Activated gamma-delta T cell (primary cell): ENCODE measurements at places on chromosomes 4 and X.

GRCh38 chr4:152138451-152138850 is 377.6 kb upstream of the GATB start:
- no peak for DNase-seq

DNA sequence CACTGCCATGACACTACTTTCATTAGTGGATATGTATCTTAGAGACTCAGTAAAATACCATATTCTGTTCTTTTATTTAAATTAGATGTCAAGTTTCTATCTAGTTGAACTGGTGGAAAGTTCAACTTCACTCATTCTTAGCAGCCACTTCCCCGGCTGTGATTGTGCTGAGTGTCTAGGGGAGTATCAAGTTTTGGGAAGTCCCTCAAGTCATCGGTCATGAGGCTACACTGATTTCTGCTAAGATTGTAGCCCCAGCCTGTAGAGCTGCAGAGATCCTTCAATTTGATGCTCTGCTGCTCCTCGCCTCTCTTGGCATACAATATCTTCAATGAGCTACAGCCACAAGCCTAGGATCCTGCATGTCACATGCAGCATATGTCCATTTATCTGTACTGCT is 53.9 kb downstream of the DMP1 start:
- DNase-seq: no peak

- DNase-seq: no peak
Measured at GRCh38 chr4:88489100-88489761, 32.3 kb downstream of the HERC5 start.

DNA sequence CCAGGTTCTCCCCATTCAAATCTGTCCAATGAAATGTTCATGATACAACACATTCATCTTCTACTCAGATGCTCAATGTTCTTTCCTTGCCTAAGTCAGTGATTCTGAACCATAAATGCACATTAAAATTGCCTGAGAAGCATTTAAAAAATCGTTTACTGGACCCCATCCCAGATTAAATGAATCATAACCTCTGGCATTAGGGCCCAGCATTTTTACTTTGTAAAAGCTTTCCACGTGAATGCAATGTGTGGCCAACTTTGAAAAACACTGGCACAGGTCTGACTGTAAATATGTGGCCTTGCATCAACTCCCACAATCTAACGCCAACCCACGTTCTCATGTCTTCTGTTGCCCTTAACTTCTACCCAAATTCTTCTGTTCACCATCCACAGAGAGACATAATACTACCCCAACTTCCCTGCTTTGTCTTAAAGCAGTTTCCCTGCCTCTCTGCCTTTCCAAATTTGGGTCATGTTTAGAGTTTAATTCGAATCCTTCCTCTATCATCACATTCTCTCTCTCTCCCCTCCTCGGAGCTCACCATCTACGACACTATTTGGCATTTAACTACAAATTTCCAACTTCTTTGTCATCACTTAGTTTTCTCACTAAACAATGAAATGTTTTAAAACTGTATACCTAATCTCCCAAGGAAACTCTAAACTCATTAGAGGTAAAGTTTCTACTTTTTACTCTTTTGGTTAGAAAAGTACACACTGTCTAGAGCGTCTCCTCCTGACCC is 78.7 kb downstream of the PRKG2 start:
- no peak for DNase-seq

GRCh38 chr4:139978692-139979091 is 175.3 kb downstream of the MAML3 start:
- no peak for DNase-seq

DNA sequence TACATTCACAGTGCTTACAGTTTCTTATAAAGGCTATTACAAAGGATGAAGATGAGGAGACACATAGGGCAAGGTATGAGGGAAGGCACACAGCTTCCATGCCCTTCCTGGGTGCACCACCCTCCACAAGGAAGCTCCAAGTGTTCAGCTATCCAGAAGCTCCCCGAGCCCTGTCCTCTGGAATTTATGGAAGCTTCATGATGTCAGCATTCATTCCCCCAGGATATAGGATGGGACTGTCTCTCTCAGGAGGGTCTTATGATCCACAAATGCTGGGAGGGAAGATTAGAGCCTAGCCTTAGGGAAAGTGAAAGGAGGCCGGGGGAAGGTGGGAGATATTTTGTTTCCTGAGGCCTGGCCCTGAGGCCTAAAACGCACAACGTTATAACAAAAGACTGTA is 236.0 kb downstream of the ANK2 start:
- DNase-seq: no peak

GRCh38 chr4:85557016-85557901 is 82.3 kb downstream of the ARHGAP24 start:
- no peak for DNase-seq

- no peak for DNase-seq
Measured at GRCh38 chr4:7461230-7461629, 26.5 kb upstream of the PSAPL1 start.

DNA sequence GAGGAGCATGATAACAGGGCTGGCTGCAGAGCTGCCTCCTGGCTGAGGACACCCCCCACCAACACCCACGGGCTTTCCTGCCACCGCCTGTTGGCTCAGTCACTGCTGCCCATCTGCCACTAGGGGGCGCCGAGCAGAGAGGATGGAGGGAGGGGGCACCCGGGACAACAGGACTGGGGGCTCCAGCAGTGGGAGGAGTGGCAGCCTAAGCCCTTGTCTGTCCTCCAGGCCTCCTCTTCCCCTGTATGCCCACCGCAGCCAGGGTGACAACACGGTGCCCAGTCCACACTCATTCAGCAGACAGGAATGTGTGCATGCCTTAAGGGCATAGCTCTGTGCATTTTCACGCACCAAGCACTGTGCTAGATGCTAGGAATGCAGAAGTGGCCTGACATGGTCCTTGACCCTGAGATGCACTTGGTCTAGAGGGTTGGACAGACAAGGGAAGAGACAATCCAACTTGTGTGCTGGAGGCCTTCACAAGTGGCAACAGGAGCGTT is 149.9 kb downstream of the AMMECR1 start:
- DNase-seq: peak; percentile 8
